ENCODE measurements at places on chromosomes 1 and 21.

DNA sequence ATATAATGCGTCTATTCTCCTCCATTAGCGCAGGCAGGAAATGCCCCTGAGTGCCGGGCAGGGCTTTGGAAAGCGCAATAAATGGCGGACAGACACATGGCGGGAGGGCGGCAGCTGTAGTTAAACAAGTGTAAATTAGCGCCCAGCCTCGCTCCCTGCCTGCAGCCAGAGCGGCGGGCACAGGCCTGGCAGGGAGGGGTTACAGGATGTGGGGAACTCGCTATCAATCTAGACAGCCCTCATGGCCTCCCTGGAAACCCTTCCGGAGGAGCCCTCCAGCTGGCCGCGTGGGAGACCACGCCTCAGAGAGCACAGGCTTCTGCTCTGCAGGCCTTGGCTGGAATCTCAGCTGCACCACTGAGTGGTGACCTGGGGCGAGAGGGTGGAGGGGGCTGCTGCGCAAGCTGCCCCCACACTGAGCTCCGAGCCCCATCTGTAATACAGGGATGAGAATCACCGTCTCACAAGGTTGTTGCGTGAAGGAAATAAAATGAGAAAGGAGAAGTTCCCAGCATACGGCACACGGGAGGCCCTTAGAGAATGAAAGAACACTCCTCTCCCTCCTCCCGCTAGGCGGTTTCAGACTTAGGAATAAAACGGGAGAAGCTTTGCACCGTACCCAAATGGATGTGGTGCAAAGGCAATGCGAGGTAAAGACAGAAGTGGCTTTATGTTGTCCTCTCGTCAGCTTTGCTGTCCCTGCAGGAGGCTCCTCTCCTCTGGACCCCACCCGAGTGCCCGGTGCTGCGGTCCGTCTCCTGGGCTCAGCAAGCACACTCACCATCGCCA, 167.2 kb upstream of the POU3F1 start:
- no peak for DNase-seq

- no peak for DNase-seq
These were observed 21.9 kb downstream of the KIAA1614 start for GRCh38 chr1:180934563-180934962.

- DNase-seq = no peak
These were observed 25.5 kb downstream of the SPRTN start for GRCh38 chr1:231363624-231364023.

- DNase-seq = no peak
These were observed 73.1 kb downstream of the TNFSF4 start for GRCh38 chr1:173134029-173134428.

- no peak for DNase-seq
These were observed 419.0 kb upstream of the LRRC7 start for GRCh38 chr1:69148731-69149130.

- no peak for DNase-seq
These were observed 351.4 kb downstream of the HLX start for GRCh38 chr1:221230605-221231004.

- DNase-seq = no peak
These were observed 59.3 kb upstream of the GJB5 start for GRCh38 chr1:34695580-34695979.

GRCh38 chr1:230772457-230773395, 25.5 kb downstream of the CAPN9 start:
- no peak for DNase-seq

DNA sequence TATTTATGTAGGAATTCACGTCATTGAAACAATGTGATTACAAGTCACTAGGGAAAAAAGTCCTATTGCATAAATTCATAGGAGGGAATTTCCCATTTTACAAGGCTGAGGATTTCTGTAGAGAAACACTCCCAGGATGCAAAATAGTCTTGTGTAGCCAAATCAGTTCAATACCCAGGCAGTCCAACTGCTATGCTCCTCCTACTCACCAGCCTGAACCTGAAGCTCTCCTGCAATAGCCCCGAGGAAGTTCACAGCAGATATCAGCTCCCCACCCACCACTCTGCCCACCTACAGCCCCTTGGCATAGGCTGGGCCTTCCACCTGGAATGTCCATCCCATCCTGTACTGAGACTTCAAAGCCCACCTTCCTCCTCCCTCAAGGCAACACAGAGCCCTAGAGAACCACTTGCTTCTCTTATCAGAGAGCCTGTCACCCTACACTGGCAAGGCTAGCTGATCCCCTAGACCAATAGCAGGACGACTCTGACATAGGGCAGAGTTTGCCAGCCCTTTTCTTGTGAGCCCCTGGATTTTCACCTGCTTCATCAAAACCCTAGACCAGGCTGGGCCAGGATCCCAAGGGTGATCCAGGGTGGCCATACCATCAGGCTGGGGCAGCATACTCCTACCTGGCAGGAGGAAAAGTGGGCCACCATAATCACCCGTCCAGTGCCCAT, 1.5 kb downstream of the LSS start:
- DNase-seq = no peak

Measured in cortex of kidney (tissue), 1 donor.